ENCODE measurements at places on chromosomes 16 and 17. TPM values are rescaled to one million over a fixed set of nuclear protein-coding genes. Genes with fewer than 3 reads are reported as not detected.

The ABCC6 gene
- total RNA-seq = 16.6 TPM

The C16orf86 gene
- 4.1 TPM for total RNA-seq

The CD300H gene
- total RNA-seq = not detected

The MEOX1 gene
- total RNA-seq = 0.28 TPM

The PTX4 gene
- not detected for total RNA-seq

The ITGA3 gene
- 19.7 TPM for total RNA-seq

The HBA2 gene
- 1.1 TPM for total RNA-seq

The MYO1D gene
- total RNA-seq = 35.4 TPM

The ATAD5 gene
- 0.67 TPM for total RNA-seq

The PRSS21 gene
- total RNA-seq = 0.60 TPM

The CHRNE gene
- 1.7 TPM for total RNA-seq

The ASPHD1 gene
- total RNA-seq = 7.6 TPM

The TBC1D28 gene
- total RNA-seq = not detected

The GPT2 gene
- total RNA-seq = 29.7 TPM

The TRPV3 gene
- total RNA-seq = 0.21 TPM

The SPG7 gene
- 25.7 TPM for total RNA-seq

The CD7 gene
- total RNA-seq = 0.42 TPM

The KRTAP9-2 gene
- not detected for total RNA-seq

The CCDC40 gene
- total RNA-seq = 5.4 TPM

The ZNF319 gene
- 4.4 TPM for total RNA-seq

The PRKCB gene
- 0.39 TPM for total RNA-seq

The MAP2K6 gene
- 12.6 TPM for total RNA-seq

The GPRC5B gene
- 95.5 TPM for total RNA-seq

The SMTNL2 gene
- total RNA-seq = 0.26 TPM

The PNPO gene
- total RNA-seq = 13.6 TPM

The P3H4 gene
- total RNA-seq = 12.1 TPM

The ITGA2B gene
- 0.28 TPM for total RNA-seq

The SRCIN1 gene
- total RNA-seq = 7.5 TPM

The ACAP1 gene
- total RNA-seq = 5.6 TPM

The ATP2A1 gene
- total RNA-seq = 0.25 TPM

The KRTAP9-4 gene
- not detected for total RNA-seq

The TVP23C gene
- total RNA-seq = 16.8 TPM

The GPR142 gene
- 0.31 TPM for total RNA-seq

The NTN3 gene
- not detected for total RNA-seq

The CACNG5 gene
- total RNA-seq = not detected

The KRT40 gene
- not detected for total RNA-seq

The C17orf67 gene
- total RNA-seq = 2.1 TPM

The DNASE1L2 gene
- total RNA-seq = 1.3 TPM

The TUBD1 gene
- 3.4 TPM for total RNA-seq

The CFAP52 gene
- not detected for total RNA-seq

The CDK5R1 gene
- 0.59 TPM for total RNA-seq

The C16orf89 gene
- 2.3 TPM for total RNA-seq

The SLFN11 gene
- total RNA-seq = 8.6 TPM

The TBC1D3I gene
- not detected for total RNA-seq

The KRT39 gene
- not detected for total RNA-seq

The ACSM2A gene
- not detected for total RNA-seq

The CCL22 gene
- not detected for total RNA-seq

The COG1 gene
- total RNA-seq = 21.1 TPM

The GAN gene
- 4.0 TPM for total RNA-seq

The XYLT1 gene
- 8.2 TPM for total RNA-seq

The C16orf92 gene
- not detected for total RNA-seq

The RNF135 gene
- 10.9 TPM for total RNA-seq

Data from pancreas (tissue), 10 donors.